GM12878 (cell line): ENCODE measurements at places on chromosomes 7 and 10.

DNA sequence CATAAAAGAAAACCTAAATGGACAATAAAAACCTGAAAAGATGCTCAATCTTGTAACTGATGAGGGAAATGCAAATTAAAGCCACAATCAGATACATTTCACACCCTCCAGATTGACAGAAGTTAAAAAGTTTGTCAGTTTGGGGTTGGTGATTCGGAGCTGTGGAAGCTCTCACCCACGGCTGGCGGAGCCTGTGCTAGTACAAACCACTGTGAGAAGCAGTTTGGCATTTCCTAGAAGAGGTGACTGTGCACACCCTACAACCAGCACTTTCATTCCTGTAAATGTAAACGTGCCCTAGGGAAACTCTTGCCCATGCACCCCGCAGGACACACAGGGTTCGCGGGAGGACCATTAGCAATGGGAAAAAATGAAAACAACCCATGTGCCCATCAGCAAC, 114.1 kb downstream of the BMS1 start:
- H3K27ac ChIP-seq, result no peak overlapping the region
- H3K4me1 ChIP-seq, result no peaks in the 10 kb centered on the region
- no peaks in the 10 kb centered on the region for H3K27me3 ChIP-seq
- H3K36me3 ChIP-seq, result no peaks in the 10 kb centered on the region
- no peak for DNase-seq

GRCh38 chr10:70041016-70041415, 11.6 kb upstream of the MACROH2A2 start:
- H3K27ac ChIP-seq, result no peak overlapping the region
- H3K36me3 ChIP-seq, result no peaks in the 10 kb centered on the region
- no peaks in the 10 kb centered on the region; the same call in 1 of the 2 replicates for H3K27me3 ChIP-seq
- no peaks in the 10 kb centered on the region for H3K4me1 ChIP-seq
- H3K4me3 ChIP-seq, result no peak overlapping the region

DNA sequence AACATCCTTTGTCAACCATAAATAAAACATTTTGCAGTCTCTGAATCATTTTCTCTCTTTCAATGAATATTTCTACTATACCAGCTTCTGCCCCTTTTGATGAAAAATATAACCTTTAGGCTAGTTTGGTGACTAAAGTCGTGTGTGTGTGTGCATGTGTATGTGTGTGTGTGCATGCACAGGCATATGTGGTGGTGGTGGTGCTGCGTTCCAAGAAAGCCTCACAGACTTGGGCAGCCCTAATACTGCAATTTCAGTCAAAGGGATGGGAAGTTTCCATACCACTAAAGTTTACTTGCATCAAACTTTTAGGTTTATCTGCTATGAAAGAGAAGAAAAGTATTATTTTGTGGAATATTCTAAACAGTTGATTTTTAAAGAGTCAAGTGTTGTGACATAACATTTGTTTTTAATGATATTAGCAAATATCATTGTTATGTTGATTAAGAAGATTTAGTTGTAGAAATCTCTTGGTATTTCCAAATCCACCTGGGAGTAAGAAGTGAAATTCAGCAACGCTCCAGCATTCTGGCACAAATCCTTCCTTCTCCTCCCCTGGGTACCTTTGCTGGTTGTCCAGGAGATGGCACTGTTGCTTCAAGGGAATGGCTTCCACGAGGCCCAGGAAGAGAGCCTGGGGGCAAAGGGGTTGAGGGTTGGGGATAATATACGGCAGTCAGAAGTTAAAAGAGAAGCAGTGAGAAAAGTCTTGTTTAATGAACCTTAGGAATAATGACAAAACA, 41.5 kb downstream of the ASB4 start:
- H3K36me3 ChIP-seq, result no peaks in the 10 kb centered on the region
- H3K4me1 ChIP-seq, result no peaks in the 10 kb centered on the region
- no peaks in the 10 kb centered on the region for H3K27me3 ChIP-seq

- no peaks in the 10 kb centered on the region for H3K4me1 ChIP-seq
- no peak for DNase-seq
- no peaks in the 10 kb centered on the region; the same call in 1 of the 2 replicates for H3K27me3 ChIP-seq
- H3K27ac ChIP-seq, result no peak overlapping the region
- H3K4me3 ChIP-seq, result no peak overlapping the region
Measured at GRCh38 chr10:28479425-28479865, 53.5 kb upstream of the WAC start.

DNA sequence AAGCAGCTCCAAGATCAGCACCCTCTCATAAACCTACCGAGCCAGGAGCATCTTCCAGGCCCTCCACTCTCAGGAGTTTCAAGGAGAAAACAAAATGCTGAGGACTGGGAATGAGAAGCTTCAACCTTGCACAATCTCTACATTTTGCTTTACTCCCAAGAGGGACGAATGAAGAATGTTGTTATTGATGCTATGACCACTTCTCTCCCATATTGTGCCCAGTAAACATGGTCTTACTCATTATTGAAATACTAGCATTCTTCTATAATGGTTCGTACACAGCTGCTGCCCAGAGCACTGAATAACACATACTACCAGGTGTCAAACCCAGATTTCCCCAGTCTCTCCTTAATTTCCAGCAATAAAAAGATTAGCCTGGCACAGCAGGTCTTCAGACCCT, 63.4 kb upstream of the BET1 start:
- H3K36me3 ChIP-seq, result no peaks in the 10 kb centered on the region
- H3K27ac ChIP-seq, result no peak overlapping the region
- no peak for DNase-seq
- H3K27me3 ChIP-seq, result no peaks in the 10 kb centered on the region
- peaks cover 13% of the 10 kb centered on the region for H3K4me1 ChIP-seq
